Activated CD4-positive, alpha-beta T cell treated with anti-CD3 and anti-CD28 coated beads, Interleukin-2, amount 50 U/mL, for 48 hours (primary cell): ENCODE measurements at places on chromosomes 11 and 22.

DNA sequence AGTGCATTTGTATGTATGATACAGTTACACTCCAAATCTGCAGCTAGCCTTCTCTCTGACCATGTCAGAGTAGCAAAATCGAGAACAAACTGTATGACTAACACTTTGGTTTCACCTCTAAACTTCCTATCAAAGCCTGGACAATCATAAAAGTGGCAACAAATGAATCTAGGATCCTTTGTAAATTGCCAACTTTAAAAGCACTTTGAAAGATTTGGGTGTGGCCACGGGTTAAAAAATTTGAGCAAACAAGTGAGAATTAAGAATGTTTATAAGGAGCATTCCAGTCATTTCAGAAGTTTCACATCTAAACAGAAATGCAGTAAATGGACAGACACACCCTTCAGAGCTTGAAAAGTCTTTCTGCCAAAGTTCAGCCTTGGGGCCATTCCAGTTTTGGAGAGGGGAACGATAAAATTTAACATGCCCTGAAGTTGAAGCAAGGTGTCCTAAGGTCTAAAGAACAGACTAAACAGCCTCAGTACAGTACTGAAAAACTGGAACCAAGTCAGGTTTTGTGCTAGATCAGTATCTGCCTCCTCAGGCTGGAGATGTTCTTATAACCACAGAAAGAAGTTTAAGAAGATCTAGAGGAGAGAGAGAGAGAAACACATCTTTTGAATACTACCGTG, 181.9 kb upstream of the BDNF start:
- no peak for DNase-seq

- DNase-seq = no peak
Measured at GRCh38 chr11:20597154-20597679, 2.2 kb upstream of the SLC6A5 start.

DNA sequence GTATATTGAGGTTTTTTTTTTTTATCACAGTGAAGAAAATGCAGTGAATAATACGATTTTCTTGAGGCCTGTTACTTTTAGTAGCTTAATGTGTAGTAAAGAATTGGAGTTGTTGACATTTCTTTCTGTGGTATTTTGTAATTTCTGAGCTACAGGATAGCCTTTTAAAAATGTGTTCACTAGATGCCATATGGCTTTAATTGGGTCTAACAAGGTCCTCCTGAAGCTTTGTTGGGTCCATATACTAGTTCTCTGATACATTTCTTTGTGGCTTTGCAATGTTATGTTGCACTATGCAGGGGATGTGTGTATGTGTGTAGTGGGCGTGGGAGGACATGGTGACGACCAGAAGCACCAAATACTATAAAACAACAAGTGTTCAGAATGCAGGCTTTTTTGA, 25.1 kb downstream of the FBXO7 start:
- DNase-seq = no peak

DNA sequence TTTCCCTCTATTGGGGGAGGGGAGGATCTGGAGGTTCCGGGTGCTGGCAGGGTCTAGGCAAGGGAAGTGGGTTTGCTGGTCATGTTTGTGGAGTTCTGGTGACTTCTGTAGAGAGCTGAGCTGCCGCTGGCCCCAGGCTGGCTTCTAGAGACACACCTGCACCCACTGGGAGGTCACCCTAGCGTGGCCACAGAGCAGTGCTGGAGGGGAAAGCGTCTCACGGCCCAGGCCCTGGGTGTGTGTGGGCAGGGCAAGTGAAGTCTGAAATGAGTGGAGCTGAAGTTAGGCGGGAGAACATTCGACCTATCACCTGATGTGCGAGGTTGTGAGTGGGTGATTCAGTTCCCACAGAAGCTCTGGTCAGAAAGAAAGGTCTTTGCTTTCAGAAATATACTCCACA, 27.9 kb downstream of the SMIM38 start:
- no peak for DNase-seq

GRCh38 chr22:48579928-48580309, 1247.8 kb downstream of the BRD1 start:
- no peak for DNase-seq

DNA sequence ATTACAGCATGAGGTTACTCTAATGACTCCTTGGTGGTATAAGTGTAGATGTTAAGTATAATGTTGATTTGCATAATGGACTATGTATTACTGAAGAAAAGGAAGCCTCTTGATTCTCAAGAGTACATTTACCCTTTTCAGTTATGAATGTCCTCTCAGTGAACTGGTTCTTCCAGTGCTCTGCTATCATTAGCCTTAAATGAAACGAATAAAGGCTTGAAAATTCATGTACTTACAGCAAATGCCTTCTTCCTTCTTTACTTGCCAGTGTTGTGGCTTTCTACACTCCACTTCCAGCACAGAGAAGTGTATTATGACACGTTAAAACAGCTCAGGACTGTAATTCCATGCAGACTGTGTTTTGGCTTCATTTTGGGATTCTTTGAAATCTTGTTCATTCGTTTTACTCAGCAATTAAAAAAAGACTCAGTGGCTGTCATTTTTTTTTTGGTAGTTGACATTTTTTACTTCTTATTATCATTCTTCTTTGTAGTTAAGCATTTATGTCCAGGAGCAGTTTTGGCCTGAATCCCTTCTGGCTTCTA, 96.9 kb downstream of the MTMR3 start:
- no peak for DNase-seq

DNA sequence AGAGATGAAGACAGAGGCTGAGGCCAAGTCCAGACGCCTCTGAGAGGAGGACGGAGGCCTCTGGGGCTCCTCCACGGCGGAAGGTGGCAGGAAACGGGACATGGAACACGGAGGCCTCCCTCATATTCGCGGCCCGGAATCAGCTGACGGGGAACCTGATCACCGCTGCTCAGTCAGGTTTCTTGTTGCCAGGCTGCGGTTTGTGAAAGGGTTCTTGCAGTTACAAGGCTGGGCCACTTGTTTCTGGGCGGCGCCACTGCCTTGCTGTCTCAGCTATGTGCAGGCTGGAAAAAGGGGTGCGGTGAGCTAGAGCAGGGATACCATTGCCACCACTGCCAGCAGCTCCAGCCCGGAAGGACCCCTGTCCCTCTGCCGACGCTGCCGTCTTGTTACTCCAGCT, 10.0 kb upstream of the MMP1 start:
- peak; percentile 6 for DNase-seq

GRCh38 chr11:2448661-2449547, 4.1 kb downstream of the KCNQ1 start:
- no peak for DNase-seq

- DNase-seq = no peak
Measured at GRCh38 chr11:86774417-86774816, 25.9 kb upstream of the PRSS23 start.

DNA sequence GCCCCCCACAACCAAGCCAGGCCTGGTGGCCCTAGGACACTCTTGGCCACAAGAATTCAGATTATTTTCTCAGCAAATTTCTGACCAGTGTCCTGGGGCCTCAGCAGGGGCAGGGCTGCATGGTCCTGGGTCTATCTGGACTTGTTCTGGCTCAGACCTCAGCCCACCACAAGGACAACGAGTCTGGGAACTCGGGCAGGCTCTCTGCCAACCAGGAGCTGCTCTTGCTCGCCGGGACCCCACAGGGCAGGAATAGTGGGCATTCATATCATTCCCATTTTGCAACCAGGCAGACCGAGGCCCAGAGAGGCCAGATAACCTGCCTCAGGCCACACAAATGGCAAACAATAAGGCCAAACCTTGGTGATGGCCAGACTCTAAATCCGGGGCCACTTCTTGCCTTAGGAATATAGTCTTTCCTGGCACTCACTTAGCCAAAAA, 75.4 kb upstream of the WNT7B start:
- no peak for DNase-seq

DNA sequence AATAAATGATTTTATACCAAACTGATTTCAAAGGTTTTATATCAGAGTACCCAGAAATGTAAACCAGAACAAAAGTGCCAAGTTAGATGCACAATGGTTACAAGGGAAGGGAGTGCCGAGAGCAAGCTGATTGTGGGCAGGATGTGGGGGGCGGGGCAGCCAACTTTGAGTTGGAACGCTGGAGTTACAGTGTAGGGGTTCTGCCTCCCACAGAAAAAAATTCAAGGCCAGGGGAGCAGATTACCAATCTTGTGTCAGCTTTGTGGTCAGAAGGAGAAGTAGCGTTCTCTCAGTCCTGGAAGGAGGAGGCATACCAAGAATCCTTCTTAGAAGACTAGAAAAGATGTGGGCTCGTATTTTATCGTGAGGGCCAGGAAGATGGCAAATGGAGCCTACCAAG, 15.9 kb upstream of the POU2AF2 start:
- peak; percentile 37 for DNase-seq

GRCh38 chr11:87879118-87879517, 296.1 kb downstream of the RAB38 start:
- DNase-seq = no peak

DNA sequence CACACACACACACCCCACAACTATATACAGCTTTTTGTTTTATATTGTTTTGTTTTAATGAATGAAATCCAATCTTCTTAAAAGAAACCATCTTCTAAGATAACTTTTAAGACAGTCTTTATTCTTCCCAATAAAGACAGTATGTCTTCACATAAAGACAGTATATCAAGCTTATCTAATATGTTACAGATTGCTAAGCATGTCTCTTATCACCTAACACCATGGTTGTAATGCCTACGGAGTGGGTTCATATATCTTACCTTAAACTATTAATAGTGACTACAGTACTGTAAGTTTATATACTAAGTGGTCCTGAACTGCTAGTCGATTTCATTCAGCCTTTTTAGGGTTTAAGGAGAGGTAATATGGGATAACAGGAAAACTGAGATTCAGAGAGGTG, 8.5 kb downstream of the RNF141 start:
- no peak for DNase-seq
